ENCODE measurements at places on chromosomes 12 and 14.
A peak's percentile ranks its signal among the peaks of the same experiment; 100 is the strongest.

GRCh38 chr12:96907671-96908422 is 790 bp downstream of the NEDD1 start:
- peak overlapping the region; percentile 85 for H3K4me3 ChIP-seq
- H3K4me1 ChIP-seq: peaks cover 5% of the 10 kb centered on the region
- DNase-seq: peak; percentile 16
- H3K27ac ChIP-seq: peak overlapping the region; percentile 78

DNA sequence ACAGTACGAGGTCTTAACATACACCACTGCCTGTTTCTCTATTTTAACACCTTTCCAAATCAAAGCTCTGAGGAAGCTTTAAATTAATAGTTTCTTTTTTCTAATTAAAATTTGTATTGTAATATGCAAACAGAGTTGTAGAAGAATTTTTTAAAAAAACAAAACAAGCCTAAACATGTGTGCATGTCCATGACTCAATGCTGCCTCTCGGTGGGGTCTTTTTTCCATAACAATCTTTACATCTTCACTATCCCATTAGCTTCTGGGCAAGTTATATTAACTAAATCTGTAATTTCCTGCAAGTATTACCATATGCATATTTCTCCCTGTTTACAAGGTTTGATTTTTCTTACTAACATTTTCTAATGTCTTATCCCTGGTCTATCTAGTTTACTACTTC is 143.9 kb upstream of the NAV3 start:
- no peak overlapping the region for H3K27ac ChIP-seq
- no peaks in the 10 kb centered on the region for H3K36me3 ChIP-seq
- H3K4me3 ChIP-seq: no peak overlapping the region
- no peak for DNase-seq
- no peaks in the 10 kb centered on the region for H3K4me1 ChIP-seq

GRCh38 chr14:95531473-95531872 is 3.4 kb upstream of the GLRX5 start:
- no peak overlapping the region for H3K27ac ChIP-seq
- peaks cover 14% of the 10 kb centered on the region for H3K4me1 ChIP-seq
- no peaks in the 10 kb centered on the region for H3K36me3 ChIP-seq
- DNase-seq: no peak

DNA sequence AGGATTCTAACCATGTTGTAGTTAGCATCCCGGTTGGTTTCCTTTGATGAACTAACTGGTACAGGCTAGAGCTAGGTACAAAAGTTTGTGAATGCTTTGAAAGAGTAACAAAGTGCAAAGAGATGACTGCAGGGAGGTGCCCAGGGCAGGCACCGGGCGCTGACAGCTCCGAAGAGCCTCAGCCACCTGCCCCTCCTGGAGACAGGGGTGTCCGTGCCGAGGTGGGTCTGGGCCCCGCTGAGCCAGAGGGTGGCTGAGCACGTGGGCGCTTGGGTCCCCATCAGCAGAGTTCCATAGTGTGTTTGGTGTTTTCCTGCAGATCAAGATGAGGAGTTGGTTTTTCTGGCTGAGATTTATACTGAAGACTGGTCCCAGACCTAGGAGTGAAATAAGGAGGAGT is 19.9 kb downstream of the PRKAB1 start:
- H3K4me1 ChIP-seq: peaks cover 7% of the 10 kb centered on the region
- no peak for DNase-seq
- no peak overlapping the region for H3K4me3 ChIP-seq
- no peak overlapping the region for H3K27ac ChIP-seq
- no peaks in the 10 kb centered on the region for H3K36me3 ChIP-seq
